ENCODE measurements at places on chromosomes 3 and 15.

GRCh38 chr3:129893581-129894070 is at the start of gene TMCC1:
TMCC1 (minus strand) TSS chr3:129893711.
- DNase-seq, result peak; percentile 86

DNA sequence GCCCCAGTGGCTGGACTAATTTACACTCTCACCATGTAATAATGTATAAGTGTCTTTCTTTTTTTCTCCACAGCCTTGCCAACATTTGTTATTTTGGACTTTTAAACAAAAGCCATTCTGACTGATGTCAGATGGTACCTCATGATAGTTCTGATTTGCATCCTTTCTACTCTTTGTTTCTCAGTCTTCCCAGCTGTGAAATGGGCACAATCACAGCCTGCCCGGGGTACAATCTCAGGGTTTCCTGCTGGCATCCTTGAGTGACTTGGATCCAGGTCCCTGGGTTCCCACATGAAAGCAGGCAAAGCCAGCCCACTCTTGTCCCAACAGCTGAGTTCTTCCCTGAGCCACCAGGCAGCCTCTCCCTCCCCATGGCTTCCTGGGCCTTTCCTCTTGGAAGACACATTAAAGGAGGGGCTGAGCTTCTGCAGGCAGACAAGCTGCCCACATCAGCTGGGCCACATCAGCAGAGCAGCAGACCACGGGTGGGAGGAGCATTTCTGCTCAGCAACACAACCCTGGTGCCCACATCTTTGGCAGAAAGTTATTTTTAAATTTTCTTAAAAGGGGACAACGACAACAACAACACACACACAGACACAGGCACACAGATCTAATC is 82.0 kb downstream of the MYLK start:
- DNase-seq, result no peak

DNA sequence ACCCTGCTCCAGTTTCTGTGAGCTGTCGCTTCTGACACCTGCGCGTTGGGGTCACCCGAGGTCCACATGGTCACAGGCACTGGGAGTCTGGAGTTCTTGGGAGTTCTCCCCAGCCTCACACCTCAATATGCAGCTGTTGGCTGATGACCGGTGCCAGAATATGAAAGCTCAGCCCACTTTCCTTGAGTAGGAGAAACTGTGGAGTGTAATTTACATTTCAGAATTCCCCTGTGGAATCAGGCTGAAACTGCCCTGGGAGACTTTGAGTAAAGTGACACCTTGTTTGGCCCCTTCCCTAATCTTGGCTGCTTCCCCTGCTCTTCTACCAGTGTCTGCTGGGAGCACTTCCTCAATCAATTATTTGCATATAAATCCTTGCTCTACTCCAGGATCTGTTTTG is 255.9 kb downstream of the NFKBIZ start:
- no peak for DNase-seq

DNA sequence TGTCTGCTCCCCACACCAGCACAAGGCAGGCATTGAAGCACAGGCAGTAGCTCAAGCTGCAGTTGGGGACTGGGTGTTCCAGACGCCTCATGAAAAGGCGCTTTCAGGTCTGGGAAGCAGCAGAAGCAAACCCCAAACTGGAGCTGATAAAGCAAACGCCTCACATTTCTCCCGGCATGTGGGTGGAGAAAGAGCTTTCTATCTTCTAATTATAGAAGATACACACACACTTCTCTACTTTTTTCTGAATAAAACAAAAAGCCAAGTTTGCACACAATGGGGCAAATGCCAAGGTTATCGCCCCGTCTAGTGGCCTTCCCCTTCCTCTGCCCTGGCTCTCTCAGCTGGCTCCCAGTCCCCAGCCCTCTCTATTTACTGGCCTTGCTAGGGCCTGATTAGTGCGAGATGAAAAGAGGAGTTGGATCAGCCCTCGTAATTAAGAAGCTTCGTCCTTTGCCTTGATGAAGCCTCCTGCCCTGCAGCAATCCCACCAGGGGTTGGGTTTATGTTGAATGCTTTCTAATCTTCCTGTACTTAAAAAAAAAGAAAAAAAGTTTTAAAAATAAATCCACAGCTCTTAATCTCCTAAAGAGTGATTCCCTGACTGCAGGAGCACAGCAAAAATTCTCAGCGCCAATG is 120.2 kb downstream of the MEGF11 start:
- no peak for DNase-seq

DNA sequence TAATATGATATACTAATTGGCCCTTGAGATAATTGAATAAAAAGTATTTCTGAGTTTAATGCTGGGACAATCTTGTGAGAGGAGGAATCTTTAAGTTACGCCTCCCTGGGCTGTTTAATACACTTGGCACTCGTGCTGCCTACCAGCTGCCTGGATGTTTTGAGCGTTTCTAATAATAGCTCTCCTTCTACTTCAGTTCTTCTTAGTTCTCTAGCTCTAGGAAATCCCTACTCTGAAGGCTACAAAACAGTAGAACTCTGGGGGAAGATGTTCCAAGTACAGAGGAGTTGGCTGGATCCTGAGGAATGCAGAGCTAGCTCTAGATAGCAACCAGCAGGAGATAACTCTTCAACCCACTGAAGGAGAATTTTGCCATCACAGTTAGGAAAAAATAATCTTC is 3.5 kb downstream of the NAALADL2 start:
- no peak for DNase-seq

DNA sequence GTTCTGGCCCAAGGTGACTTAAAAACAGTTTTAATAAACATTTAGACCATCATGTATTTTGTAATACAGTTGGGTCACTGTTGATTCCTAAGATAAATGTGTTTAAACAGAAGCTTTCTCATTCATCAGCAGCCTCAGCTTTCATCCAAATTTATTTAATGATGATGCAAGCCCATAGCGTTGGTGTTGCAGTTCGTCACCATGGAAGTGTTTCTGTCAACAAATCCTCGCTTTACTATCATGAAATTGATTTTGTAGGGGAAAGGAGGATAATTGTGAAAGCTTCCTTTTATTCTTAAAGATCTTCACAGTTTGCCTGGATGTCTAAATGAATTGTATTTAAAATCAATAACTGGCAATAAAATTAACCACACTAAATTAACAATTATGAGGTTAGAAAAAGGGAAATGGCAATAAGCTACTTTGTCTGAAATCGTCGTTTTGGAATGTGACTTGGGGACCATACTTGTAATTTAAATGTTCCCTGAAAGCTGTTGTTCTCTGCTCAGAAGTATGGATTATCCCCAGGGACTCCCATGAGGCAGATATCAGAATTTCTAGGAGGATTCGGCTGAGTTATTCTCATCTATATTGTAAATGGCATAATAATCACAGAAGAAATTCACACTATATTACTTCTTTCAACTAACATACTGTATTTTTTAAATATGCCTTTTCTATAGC is 29.0 kb downstream of the CMSS1 start:
- peak; percentile 33 for DNase-seq

DNA sequence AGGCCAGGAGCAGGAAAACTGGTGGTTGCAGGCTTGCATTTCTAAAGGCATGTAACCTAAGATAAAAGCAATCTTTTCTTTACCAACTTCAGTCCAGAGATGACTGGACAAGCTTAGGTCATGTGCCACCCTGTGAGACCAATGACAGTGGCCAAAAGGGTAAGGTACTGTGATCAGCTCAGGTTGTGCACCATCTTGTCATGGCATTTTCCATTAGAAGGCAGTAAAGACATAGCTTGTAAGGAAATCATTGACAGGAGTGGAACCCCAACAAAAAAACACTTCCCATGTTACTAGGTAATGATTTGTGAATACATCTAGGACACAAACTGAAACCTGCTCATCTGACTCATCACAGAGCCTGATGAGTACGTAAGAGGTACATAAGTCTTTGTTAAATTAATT is 35.2 kb downstream of the SSR3 start:
- no peak for DNase-seq

DNA sequence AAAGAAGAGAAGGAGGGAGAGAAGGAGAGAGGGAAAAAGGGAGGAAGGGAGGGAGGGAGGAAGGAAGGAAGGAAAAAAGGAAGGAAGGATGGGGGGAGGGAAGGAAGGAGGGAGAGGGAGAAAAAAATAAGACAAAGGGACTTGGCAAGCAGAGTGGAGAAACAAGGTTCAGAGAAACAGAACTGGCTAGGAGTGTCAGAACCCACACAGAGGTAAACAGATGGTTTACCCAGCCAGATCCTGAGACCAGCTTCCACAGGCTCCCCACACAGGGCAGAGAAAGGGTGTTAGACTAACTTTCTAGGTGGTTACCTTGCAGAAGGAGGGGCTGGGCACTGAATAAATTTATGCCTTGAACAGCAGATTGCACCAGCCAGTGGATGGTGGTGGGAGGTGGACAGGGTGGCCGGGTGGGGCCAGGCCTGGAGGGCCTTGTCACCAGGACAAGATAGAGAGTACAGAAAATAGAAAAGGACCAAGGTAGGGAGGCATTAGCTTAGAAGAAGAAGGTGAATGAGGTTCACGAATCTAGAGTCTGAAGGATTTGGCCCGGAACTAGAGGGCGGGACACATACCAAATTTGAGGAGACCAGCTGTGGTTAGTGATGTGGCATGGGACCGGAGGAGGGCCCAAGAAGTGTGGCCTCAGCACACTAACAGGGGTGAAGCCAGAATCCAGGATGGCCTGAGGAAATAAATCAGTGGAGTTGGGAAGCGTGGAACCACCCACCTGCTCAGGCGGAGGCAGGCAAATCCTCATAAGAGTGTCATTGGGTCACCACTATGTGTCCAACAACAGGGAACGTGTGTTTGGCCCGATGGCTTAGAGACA is 1.2 kb upstream of the TM4SF1 start:
- no peak for DNase-seq

- DNase-seq, result peak; percentile 22
Measured at GRCh38 chr3:127141921-127142730, 50.8 kb upstream of the PRR23E start.

DNA sequence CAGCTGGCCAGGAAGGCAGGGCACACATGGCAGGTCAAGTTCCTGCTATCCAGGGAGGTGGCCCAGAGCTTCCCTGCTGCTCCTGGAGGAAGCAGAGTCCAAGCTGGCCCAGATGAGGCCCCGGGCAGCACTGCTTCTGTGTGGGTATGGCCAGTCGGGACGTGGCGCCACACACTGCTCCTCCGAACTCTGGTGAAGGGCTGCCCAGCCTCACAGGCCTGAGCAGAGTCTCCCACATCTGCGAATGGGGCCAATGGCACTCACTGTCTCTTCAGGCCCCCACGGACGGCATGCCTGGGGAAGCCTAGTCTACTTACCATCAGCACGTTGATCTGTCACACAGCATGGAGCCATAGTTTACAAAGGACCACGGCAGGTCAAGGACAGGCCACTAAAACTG is 2.5 kb upstream of the PLA2G4F start:
- DNase-seq, result no peak

GRCh38 chr15:93451822-93452221 is 362.8 kb upstream of the RGMA start:
- DNase-seq, result no peak

DNA sequence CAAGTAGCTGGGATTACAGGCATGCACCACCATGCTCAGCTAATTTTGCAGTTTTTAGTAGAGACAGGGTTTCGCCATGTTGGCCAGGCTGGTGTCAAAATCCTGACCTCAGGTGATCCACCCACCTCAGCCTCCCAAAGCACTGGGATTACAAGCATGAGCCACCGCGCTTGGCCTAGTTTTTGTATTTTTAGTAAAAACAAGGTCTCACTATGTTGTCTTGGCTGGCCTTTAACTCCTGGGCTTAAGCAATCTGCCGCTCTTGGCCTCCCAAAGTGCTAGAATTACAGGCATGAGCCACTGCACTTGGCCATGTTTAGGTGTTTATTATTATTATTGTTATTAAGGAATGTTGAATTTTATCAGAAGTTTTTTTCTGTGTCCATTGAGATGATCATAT is 14.7 kb downstream of the IL16 start:
- DNase-seq, result no peak

DNA sequence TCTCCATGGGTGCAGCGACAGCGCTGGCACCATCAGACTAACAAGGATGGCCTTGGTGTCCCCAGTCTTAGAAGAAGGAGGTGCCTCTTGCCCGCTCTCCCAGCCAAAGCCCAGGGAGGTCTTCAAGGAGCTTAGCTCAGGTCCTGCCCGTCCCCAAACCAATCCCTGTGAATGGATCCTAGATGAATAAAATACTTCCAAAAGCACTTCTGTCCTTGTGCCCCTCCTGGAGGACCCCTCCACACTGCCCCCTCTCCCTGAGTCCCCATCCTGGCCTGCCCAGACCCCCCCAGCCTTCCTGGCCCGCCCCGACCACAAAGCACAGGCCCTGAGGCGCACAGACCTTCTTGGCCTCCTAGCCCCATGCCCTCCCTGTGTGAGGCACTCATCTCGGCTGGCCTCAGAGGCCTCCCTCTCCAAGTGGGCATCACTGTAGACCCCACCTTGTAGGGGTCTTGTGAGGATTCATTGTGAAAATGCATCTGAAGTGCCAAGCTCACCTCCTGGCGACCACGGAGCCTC is 8.4 kb downstream of the SLC28A1 start:
- no peak for DNase-seq

DNA sequence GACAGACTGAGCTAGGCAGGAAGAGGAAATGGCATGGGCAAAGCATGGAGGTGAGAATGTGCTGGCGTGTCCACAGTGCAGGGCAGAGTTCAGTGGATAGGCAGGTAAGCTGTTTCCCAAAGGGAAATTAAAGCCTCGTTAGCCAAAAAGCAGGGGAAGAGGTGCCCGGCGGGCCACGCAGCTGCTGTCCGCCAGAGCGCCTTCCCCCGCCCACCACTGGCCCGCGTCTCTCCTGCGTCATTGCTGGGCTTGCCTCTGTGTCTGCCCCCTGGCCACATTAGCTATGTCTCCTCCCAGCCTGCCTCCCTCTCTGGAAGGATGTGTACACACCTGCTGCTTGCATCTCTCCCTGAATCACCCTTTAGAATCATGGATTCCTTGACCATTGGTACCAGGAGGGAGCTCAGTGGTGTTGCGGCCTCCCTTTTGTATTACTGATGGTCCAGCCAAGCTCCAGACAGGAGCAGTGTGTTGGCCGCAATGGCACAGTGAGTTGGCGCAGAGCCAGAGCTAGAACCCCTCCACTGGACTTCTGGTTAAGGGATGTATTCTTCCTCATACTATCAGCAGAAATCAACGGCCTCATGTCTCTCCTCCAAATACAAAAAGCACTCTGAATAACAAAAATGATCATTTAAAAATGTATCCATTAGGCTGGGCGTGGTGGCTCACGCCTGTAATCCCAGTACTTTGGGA is 26.6 kb downstream of the SLC28A1 start:
- DNase-seq, result no peak

GRCh38 chr3:184361532-184361931 is at the start of the genes CLCN2 and POLR2H:
CLCN2 (minus strand) TSS chr3:184361605; CDS start chr3:184361479, 126 bp downstream.
POLR2H (plus strand) TSS chr3:184361710; CDS start chr3:184363493, 1,783 bp downstream.
- DNase-seq, result peak; percentile 28

GRCh38 chr3:171181907-171182690 is 155.6 kb upstream of the SLC2A2 start:
- no peak for DNase-seq

DNA sequence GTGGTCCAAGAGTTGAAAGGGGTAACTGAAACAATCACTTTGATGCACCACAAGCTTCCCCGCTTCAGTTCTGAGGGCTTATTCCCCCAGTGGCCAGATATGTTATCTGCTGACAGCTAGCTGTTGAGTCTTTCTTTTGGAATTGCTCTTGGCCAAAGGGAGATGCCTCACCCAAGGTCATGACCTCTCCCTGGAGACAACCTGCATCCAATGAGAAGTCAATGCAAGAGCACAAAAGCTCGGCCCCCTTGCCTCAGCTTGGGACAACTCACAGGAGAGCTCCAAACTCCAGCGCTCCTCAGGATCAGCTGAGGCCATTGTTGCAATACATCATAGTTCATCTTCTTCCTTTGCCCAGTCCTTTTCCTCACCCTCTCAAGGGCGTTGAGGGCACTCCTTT is 31.0 kb upstream of the THBS1 start:
- no peak for DNase-seq
